ENCODE measurements at places on chromosomes 7 and 10. TPM values are rescaled to one million over a fixed set of nuclear protein-coding genes. Genes with fewer than 3 reads are reported as not detected.

The ZNF736 gene
- 4.9 TPM for polyA plus RNA-seq

The HOXA5 gene
- polyA plus RNA-seq, result not detected

The CLEC5A gene
- polyA plus RNA-seq, result not detected

The OR2A42 gene
- not detected for polyA plus RNA-seq

The FAM25A gene
- not detected for polyA plus RNA-seq

The VAX1 gene
- polyA plus RNA-seq, result not detected

The PIP4K2A gene
- polyA plus RNA-seq, result 54.3 TPM

The INHBA gene
- polyA plus RNA-seq, result not detected

The ACHE gene
- polyA plus RNA-seq, result not detected

The CFAP69 gene
- not detected for polyA plus RNA-seq
